RPMI8226 (cell line): ENCODE measurements at places on chromosomes 11 and 22.

DNA sequence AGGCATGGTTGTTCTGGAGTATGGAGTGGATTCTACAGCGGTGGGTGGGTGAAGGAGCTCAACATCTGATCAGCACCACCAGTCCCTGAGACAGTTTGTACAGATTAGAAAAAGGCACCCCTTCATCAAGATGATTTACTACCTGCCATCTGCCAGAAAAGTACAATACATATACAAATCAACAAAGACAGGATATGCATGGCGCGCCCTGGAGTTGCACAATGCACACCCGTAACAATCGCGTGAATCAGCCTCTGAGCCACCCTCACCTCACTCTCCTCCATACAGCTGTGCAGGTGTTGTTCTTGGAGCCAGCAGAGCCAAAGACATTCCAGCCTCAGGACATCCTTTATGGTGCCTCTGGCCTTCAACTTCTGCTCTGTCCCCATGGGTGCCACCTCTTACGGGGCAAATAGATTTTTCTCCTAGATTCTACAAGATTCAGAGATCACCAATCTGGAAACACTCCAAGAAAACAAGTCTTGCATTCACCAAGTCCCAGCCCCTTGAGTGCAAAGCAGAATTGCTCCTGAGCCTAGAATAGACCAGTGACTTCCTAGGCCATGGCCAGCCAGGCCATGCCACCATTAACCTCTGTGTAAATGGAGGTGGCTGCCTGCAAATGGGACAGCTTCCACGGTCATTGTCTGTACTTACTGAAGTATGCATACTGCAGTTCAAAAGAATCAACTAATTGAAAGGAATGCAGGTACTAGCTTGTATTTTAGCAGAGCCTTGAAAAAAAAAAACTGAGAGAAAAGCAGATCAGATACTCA is 490.9 kb downstream of the SOX6 start:
- DNase-seq, result no peak

DNA sequence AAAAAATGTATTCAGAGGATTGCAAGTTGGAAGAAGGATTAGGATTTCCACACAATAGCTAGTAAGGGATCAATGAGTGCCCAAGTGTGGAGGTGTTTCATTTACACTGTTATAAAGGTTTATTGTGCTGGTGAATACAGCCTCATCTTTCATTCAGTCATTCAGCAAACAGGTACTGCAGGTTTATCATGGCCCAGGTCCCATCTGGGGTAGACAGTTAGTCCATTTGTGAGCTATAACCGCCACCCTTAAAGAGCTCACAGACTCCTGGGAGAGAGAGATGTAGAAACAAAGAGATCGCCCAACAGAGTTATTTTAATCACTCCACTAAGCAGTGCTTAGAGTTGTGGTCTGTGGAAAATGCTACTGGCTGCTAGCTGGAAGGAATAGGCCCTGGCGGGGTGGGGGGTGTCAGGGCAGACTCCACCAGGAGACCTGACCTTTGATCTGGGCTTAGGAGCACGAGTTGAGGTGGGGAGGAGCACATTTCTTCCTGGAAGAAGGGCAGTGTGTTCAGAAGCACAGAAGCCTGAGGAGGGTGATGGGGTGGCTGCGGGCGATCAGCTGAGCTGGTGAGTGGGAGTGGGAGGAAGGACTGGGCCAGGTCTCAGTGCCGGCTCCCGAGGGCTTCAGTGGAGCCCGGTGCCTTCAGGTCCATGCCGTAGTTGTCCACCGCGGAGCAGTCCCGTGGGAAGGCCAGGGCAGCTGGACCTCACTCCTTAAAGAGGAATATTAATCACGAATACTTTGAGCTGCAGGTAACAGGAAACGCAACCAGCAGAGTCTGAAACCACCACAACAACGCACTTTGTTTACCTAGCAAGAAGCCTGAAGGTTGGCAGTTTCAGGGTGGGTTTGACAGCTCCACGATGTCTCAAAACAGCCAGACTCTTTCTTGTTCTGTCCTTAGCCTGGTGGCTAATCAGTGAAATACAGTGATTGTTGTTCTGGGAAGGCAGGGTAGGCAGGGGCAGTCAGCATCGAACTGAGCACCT is 11.2 kb downstream of the TOM1 start:
- DNase-seq, result peak; percentile 70

DNA sequence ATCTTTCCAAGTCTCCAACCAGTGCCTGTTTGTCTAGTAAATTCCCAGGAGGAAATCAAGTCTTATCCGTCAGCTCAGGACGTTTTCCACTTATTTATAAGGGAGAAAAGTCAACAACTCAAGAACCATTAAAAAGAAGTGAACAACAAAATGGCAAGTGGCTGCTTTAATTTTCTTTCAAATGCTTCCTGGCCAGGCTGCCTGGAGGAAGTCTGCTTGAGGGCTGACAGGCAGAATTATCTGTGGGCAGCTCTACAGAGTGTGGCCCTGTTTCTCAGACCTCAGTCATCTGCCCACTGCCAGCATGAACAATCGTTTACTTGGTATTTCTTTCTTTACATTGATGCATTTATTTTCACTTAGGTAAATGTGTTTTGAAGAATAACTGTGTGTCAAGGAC is 281.9 kb upstream of the ISX start:
- DNase-seq, result no peak

GRCh38 chr22:46241396-46242007 is 8.6 kb downstream of the CDPF1 start:
- no peak for DNase-seq

GRCh38 chr11:121539000-121539399 is 86.2 kb upstream of the SORL1-AS1 start:
- DNase-seq, result no peak

DNA sequence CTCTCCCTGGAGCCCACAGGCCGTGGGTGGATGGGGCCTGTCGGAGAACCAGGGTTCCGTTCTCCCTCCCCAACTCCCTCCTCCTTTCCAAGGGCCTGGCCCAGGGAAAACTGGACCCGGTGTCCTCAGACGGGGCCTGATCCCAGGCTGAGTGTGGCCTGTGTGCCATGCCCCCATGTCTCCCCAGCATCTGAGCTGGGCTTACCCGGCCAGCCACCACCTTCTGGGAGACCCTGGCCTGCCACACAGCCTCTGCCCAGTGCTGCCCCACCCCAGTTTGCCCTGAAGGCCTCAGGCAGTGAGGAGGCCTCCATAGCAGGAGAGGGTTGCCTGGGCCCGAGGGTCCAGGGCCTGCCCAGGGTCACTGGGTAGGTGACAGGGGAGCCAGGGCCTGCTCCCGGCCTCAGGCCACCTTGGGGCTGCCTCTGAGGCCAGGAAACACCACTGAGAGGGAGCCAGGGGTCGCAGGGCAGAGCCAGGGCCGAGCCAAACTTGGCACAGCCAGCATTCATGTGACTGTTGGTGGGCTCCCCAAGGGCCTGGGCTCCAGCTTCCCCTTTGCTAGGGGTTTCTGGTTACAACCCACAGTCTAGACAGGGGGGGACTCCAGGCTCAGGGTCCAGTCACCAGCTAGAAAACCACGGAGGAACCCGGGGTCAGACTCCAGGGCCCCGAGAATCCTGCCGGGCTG is 590 bp upstream of the IFITM10 start:
- DNase-seq, result no peak

DNA sequence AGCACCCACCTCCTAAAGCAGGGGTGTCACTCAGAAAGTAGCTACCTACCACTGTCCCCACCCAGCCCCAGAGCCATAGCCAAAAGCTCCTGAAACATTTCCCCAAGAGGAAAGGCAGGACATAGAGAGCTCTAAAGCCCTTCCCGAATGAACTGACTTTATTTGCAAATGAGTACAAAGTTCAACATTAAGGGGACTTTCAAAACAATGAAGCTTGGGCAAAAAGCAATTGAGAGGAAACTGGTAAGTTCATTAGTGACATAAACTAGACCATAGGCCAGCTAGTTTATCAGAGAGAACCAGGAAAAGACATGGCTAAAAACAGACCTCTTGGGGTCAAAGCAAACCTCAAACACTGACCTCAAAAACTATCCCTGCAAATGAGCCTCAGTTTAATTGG is 72.7 kb downstream of the IGLL5 start:
- no peak for DNase-seq

- no peak for DNase-seq
Observed at GRCh38 chr11:30317030-30317429, 5.9 kb upstream of the ARL14EP start.

DNA sequence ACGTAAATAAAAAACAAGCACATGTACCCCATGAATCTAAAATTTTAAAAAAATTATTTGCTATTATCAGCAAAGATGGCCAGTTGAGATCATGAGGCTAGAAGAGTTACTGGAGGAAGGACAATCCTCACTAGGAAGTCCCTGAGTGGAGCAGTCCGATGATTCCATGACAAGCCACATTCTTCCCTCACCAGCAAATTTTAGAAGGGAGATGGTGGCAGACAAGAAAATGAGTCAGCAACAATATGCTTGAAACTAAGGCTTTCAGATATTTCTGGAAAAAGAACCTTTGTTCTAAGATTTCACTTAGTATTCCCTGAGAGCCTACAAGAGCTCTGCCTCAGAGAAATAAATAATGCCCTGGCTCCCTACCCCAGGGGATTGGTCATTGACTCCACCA is 34.9 kb downstream of the P4HA3 start:
- no peak for DNase-seq

GRCh38 chr22:19508024-19508776 is 16.0 kb downstream of the CLDN5 start:
- DNase-seq, result no peak

- peak; percentile 34 for DNase-seq
Observed at GRCh38 chr22:17087498-17088131, 2.8 kb downstream of the IL17RA start.

DNA sequence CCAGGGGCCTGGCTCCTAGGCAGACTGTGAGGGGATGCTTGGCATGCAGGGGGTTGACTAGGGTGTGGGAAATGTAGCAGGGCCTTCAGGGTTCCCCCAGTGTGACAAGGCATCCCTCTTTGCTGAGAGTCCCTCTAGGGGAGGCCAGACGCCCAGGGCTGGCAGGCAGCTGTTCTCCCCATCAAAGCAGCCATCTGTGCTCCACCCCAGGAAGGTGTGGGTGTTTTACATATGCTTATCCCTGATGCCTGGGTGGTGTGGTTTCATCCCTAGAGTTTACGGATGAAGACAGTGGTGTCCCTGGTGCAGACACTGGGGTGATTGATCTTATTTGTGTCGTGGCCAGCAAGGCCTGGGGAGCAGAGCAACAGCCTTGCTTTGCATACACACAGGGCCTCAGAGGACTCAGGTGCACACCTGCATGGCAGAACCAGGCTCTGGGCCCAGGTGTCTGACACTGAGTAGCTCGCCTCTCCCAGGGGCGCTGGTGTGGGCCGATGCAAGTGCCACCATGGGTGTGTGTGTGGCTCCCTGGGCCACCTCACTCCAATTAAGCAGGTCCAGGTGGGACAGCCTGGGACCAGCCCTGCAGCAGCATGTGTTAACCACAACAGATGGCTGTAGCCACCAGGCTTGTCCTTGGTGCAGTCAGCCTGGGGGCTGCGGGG is 74.2 kb downstream of the MED15 start:
- DNase-seq, result no peak

DNA sequence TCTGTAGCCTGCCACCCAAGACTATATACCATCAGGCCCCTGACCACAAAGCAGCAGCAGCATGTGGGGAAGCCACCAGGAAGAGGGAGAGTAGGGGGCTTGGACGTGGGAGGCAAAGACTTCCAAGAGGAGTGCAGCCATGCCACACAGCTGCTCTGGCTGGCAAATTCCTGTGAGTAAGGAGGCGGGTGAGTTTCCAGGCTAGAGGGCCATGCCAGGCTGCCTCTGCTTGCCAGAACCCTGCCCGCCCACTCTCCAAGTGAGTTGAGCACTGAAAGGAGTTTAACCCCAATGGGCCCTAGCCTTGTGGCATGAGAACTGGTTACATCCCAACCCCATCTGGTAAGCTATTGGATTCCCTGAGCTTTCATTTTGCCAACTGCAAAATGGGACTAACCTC is 4.7 kb upstream of the DGAT2 start:
- DNase-seq, result no peak

DNA sequence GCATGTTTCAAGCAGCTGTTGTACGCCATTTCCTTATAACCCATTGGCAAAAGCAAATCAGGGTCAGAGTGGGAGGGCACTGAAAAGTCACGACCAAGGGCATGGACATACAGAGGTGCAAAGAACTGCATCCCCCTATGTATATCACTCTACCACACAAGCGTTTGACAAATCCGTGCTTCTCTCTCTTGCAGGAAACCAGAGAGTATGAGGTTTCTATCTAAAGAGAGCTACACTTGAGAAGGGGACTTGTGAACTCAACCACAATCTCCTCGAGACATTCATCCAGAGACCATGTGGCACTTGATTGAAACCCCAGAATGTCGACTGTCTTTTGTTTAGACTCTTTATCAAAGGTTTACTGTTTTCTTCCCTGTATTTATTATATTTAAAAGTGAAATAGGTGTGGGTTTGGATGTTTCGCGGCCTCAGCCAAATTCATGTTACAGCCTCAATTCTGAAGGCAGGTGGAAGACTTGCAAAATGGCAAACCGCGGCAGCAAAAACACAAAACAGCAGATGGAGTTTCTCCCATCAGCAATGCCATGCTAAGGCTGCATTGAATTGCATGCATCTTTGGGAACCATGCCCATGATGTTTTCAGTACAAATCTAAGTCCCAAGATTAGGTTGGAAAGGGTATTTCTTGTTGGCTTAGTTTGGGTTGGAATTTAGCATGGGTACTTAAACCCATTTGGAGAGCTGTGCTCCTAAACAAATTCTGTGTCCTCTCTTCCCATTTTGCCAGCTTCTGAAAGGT is 48.8 kb upstream of the ASPHD2 start:
- DNase-seq, result no peak

DNA sequence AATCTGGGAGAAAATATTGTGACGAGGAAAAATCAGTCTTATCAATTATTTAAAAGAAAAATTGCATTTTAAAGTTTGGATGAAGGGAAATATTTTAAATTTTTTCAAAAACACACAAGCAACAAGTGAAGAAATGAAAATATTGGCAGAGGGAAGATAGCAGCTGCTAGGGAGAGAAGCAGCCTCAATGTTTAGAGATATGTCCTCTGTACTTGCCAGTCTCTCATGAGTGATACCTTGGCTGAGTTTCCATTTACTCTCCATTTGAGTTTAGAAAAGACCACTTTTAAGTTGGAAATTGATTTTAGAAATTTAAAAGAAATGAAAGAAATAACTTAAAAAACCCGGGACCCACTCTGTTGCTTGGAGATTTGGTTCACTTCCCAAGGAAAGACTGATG is 88.6 kb upstream of the DBX1 start:
- no peak for DNase-seq

GRCh38 chr11:130653838-130654636 is 205.6 kb downstream of the ADAMTS15 start:
- DNase-seq, result no peak

DNA sequence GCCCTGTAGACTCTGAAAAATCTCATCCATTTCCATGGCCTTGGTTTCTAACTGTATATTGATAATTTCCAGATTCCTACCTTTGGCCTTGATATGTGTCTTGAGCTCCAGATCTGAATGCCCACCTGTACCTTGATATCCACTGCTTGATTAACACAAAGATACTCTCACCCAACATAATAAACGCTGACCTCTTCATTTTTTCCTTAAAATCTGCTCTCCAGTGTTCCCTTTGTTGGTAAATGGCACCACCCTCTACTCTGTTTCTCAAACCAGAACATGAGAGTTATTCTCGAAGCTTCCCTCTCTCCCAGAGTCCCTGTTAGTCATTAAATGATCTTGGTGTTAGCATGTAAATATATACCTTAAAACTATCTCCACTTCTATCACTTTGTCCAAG is 13.4 kb downstream of the TUG1 start:
- DNase-seq, result no peak

GRCh38 chr11:115322553-115323203 is 181.5 kb downstream of the CADM1 start:
- no peak for DNase-seq
